H1 (cell line): ENCODE measurements at places on chromosomes 11 and 22. TPM values are rescaled to one million over a fixed set of nuclear protein-coding genes. Genes with fewer than 3 reads are reported as not detected.

KDM4E gene
- not detected in 2 replicates for total RNA-seq

CACNA1I gene
- 1.2 and 1.3 TPM in 2 replicates for total RNA-seq

DNA sequence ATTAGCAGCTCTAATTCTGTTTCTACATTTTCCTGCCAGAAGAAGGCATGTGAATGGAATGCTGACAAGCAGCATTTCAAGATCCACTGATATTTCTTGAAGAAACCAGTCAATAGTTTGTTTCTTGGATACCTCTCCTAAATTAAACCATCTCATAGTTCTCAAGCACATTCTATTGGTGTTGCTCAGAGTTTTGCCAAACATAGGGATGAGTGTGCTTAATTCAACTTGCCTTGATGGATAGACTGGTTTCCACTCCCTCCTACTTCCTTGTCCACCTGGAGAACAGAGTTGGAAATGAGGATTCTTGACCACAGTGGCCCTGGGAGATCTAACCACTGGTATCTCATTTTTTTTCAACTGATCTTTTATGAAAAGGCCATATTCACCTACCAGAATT is 29.8 kb upstream of the DDX10 start:
- no peak for DNase-seq

- no peak for DNase-seq
Observed at GRCh38 chr11:5247472-5248192, 2.0 kb downstream of the HBG1 start.

DNA sequence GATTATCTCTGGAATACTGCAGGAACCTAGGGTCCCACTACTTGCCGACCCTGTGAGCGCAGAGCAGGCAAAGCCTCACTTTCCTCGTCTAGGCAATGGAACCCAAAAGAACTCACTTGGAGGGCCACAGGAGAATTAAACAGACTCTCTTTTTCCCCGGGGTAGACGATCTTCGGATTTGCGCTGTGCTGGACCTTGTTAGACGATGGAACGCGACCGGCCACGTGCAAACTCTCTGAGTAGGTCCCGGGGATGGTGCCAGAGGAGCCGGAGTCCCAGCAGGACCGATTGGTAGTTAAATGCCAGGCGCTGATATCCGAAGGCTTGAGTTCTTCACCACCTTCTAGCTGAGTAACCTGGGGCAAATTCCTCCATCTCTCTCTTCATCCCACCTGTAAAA is 1.0 kb upstream of the SLC1A2 start:
- DNase-seq = peak; percentile 52

- DNase-seq = no peak
Observed at GRCh38 chr11:7896009-7896785, 34.9 kb downstream of the OR10A6 start.
